Nephron progenitor cell (in vitro differentiated cells): ENCODE measurements at places on chromosomes 2 and 18.

DNA sequence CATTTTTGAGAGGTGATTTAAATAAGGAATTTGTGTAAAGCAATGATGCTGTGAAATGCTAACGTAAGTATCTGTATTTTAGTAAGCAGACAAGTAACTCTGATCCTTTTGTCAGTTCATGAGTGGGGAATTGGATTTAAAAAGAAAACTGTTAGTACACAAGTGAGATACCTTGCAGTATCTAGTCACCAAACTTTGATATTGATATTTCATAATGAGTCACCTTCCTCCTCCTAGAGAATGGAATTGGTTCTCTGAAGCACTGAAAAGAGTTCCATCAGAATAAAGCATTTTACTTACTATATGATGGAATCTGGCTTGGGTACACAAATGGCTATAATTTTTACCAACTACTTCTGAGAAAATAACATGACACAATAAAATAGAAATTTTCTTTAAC lies 232.2 kb downstream of the ZNF804A start:
- no peak for DNase-seq

DNA sequence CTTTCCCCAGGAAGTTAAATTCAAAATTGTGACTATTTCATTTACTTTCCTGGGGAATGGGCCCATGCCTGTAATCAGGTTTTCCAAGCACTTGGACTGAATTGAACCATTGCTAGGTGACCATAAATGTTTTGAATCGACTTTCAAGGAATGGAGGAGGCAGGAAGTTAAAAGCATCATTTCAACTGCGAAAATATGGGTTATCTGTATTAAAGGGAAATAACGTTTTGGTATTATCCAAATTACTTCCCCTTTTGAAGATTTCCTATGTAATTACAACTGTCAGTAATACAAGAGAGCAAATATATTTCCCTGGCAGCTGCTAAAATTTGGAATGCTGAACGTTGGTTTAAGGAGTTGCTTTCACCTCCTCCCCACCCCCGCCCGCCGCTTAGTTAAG lies 19.0 kb downstream of the PNO1 start:
- no peak for DNase-seq

GRCh38 chr2:214934006-214934405 lies 124.5 kb upstream of the BARD1 start:
- DNase-seq, result no peak

- no peak for DNase-seq
Observed at GRCh38 chr2:110215566-110216158, 3.3 kb upstream of the MTLN start.

- peak; percentile 40 for DNase-seq
Observed at GRCh38 chr2:204691911-204692510, 146.7 kb downstream of the PARD3B start.

DNA sequence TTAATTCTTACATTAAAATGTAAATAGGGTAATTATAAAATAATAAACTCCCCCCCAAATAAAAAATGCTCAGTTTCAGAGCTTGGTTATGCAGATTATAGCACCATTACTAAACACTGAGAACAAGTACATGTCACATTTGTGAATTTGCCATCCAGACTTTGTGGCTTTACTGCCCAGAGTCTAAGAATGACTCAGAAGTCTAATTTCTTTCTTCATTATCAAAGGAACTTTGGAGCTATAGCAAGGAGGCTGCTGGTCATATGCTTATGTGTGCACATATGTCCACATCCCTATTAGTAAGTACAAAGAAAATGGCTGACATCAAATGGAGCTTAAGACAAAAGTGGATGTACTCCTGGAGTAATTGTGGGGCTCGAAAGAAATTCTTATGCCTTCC lies 248.5 kb upstream of the SESTD1 start:
- DNase-seq, result no peak

DNA sequence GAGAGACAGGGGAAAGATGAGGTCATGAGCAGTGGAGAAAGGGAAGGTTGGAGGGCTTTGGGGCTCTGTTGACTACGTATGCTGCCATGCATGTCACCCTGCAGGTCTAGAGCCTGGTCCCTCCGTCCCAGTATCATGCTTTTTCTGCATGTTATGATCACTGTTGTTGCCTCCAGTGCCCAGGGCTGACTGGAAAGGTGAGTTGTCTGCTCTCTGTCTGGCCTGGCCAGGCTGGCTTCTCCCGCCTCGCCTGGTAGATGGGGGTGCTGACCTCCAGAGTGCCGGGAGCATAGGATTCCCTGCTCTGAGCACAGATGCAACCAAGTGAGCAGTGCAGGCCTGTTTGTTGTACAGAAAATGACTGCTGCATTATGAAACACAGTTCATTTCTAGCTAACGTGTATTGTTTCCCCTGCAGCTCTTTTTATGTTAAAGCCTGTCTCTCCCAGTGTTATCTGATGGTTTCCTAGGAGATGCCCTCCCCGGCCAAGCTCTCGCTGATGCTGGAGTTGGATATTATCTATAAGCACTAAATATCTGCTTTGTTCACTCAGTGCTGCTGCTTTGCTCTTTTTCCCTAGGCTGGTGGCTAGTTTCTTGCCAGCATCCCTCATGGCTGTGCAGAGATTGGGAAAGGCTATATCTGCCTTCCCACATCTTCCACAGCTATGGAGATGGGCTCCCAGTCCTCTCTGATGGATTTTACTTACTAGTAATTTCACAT lies 158.2 kb downstream of the TDRD15 start:
- DNase-seq, result no peak

DNA sequence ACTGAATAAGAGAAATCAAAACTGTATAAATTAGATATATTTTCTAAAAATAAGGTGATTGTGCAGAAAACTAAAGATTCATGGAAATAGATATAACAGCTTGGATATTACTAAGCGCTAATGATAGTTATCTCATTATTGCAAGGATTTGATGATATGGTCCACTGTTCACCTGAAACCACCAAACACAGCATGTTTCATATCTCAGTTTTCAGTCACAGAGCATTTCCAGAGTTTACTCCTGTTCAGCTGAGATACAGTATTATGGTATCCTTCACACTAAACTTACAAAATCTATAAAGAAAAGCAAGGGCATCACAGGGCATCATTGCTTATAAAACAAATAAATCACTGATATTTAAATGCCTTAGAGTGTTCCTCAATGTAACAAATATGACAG lies 591.6 kb downstream of the ERBB4 start:
- no peak for DNase-seq

DNA sequence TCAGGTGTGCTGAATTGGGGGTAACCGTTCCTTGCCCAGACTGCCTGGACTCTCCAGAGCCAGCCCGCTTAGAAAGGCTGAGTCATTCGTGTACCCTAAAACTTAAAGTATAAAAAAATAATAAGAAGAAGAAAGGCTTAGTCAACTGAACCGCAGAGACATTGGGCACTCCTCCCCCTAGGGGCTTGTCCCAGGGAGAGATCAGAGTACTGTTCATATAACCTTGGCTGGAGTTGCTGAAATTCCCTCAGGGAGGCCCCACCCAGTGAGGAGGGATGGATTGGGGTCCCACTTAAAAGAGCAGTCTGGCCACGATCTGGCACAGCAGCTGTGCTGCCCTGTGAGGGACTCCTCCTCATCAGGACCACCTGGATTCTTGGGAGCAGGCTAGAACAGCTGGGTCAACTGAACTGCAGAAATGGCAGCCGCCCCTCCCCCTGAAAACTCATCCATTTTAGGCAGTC lies 37.2 kb downstream of the ANKRD12 start:
- no peak for DNase-seq

- DNase-seq, result no peak
Observed at GRCh38 chr2:216426166-216426777, 14.0 kb downstream of the SMARCAL1 start.

DNA sequence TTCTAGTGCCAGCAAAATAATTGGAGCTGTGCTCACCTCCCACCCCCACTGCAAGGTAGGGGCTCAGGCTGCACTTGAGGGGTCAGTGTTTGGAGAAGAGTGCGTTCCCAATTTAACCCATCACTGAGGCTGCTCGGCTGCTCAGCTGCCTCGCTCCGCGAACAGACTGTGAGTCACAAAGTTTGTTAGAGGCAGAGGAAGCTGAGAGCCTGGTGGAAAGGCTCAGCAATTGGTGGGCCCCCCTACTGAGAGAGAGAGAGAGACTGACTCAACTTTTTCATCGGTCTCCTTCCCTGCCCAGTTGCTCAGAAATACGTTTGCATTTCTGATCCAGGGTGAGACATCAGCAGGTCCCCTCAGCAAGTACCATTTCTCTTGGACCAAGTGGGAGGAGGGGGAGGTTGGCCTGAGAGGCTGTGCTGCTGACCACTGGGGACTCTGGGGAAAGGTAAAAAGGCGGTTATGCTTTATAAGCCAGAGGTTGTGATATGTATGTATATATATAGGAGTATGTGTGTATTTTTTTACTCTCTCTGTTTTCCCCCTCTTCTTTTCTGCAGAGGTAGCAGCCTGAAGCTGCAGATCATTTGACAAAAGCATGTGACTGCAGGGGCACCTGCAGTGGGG lies 1.5 kb downstream of the EFR3B start:
- peak; percentile 15 for DNase-seq

GRCh38 chr2:37934591-37935513 lies 9.8 kb downstream of the RMDN2 start:
- no peak for DNase-seq

DNA sequence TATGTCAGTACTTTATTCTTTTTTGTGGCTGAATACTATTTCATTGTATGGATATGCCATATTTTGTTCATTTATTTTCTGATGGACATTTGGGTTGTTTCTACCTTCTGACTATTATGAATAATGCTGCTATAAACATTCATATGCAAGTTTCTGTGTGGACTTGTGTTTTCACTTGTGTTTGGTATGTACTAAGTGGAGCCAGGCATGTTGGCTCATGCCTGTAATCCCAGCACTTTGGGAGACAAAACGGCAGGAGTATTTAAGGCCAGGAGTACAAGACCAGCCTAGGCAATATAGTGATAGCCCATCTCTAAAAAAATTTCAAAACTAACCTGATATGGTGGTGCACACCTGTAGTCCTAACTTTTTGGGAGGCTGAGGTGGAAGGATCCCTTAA lies 23.3 kb downstream of the MARCHF7 start:
- DNase-seq, result no peak

- no peak for DNase-seq
Observed at GRCh38 chr2:146666340-146666739, 1178.5 kb upstream of the ACVR2A start.

- no peak for DNase-seq
Observed at GRCh38 chr2:204863336-204863735, 318.1 kb downstream of the PARD3B start.

DNA sequence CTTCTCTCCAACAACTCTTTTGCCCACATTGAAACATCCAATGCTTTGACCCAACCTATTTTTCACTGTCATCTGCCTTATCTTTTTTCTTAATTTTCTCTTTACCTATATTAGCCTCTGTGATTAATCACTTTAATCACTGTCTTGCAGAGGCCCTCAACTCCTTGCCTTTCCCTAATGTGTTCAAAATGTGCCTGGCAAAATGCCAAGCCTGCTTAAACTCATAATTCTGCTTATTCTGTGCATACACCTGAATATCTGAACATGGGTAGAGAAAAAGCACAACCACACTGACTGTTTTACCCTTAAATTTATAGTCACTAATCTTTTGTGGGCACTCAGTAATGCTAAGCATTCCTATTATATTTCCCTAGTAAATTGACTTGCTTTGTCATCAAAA lies 63.0 kb upstream of the GALNT13 start:
- no peak for DNase-seq

DNA sequence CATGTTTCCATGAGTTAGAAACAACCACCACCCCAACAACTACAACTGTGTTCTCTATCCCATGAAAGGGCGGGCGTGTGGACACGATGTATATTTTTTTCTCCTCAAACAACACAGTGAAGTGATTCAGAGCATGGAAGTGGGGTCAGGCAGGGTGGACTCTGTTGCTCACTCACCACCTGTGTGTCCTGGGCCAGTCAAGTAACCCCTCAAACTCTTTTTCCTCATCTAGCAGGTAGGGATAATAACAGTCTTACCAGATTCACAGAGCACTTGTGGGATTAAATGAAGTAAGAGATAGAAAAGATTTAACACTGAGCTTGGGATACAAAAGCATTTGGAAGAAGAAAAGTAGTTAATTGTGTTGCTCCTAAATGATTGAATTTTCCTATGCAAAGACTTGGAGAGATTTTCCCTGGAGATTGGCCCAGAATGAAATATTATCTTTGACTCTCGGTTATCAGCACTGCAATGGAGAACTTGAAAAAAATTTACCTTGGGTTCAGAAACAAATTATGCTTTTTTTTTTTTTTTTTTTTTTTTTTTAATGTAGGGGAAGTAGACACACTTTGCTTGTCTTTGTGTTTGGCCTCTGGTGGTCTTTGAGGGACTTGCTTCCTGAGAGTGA lies 161.9 kb upstream of the EPAS1 start:
- no peak for DNase-seq
